ENCODE measurements at places on chromosomes 4 and X.
A peak's percentile ranks its signal among the peaks of the same experiment; 100 is the strongest.

DNA sequence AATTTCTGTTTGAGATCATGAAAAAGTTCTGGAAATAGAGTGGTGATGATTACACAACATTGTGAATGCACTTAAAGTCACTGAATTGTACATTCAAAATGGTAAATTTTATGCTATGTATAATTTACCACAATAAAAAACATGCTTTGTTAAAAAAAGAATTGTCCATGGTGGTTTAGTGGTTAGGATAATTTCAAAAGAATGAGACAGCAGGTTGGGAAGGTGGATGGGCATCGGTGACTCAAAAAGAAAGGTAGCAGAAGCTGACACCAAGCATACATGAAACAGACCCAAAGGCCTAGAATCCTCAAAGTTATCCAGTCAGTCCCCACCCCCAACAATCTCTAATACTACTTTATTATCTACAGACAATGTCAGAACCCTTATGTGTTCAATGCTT lies 91.1 kb downstream of the MSN start:
- no peak for DNase-seq

- DNase-seq = no peak
These were observed 220.1 kb downstream of the AFAP1 start for GRCh38 chr4:7719354-7720174.

DNA sequence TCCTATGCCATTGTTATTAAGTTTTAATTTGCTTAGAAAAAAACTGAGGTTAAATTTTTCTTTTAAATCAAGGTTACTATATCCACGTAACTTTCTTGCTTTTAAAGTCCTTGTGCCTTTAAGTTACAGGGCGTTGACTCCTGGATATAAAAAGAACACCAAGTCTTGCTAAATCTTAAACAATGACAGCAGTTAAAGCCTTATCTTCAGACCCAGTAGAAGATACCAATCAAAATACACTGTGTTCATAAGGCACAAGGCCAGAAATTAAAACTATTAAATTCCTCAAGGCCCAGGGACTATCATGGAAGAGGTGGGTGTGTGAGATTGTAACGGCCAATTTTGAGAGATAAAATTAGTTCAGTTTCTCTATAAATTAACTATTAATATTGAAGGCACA lies 60.4 kb downstream of the PAGE2 start:
- DNase-seq = no peak

DNA sequence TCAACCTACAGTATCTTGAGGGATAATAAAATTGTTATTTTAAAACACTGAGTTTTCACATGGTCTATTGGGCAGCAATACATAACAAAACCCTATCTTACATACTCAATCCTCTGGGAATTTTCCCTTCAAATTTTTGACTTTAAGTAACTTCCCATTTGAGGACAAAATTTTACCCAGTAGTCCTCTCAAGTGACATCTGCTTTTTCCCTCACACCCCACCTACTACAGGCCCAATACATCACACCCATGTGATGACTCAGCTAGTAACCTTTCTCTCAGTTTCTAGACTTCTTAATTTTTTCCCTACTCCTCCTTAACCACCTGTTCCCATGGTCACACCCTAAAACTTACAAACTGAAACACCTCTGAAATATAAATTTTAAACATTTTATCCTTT lies 12.2 kb upstream of the RAP1GDS1 start:
- DNase-seq = no peak

GRCh38 chrX:54980334-54980733 lies 13.7 kb downstream of the PFKFB1 start:
- no peak for DNase-seq

- DNase-seq = no peak
These were observed 11.7 kb upstream of the STATH start for GRCh38 chr4:69984030-69984443.

DNA sequence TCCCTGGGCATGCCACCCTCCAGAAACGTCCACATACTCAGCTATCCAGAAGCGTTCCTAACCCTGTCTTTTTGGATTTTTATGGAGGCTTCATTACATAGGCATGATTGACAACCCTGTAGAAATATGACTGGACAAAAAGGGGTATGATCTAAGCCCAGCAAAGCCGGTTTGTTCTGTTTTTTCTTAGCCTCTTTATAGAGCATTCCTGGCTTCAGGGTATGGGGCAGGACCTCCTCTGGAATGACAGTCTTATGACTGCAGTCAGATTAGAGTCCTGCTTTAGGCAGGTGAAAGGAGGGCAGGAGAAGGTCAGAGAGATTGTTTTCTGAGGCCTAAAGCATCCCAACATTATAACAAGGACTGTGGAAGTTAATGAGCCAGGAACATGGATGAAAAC lies 137.4 kb downstream of the DCLK2 start:
- no peak for DNase-seq

GRCh38 chrX:150508451-150509367 lies 59.7 kb upstream of the MTM1 start:
- DNase-seq = no peak

DNA sequence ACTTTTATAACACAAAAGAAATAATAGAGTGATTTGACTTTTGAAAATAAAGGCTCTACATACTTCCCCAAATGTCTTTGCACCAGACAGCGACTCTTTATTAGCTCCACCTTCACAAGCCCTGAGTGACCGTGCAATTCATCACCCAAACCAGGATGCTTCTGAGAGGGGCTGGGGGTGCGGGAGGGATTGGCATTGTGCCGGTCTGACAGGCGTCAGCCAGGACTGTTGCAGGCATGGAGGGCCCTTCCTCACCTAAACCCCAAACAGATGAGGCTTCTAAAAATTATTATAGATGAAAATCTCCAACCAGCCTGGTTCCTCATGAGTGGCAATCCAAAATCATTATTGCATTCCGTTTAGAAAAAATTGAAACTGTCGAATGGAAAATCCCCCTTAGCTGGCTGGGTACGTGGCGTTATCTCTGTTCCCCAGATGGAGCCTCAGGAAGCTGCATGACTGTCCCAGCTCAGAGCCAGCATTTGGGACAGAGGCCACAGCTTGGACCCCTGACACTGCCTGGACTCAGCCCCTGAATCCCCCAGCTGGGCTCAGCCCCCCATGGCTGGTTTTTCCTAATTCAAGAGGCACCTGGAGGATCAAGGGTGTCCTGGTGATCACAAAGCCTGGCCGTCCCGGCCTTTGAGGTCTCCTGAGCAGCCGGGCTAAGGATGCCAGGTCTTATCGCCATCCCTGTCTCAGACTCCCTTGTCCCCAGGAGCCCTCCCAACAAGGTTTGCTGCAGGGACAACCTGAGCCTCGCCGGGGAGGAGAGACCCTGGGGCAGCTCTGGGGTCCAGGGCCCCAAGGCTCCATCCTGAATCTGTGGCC lies 60.4 kb downstream of the SORCS2 start:
- no peak for DNase-seq

DNA sequence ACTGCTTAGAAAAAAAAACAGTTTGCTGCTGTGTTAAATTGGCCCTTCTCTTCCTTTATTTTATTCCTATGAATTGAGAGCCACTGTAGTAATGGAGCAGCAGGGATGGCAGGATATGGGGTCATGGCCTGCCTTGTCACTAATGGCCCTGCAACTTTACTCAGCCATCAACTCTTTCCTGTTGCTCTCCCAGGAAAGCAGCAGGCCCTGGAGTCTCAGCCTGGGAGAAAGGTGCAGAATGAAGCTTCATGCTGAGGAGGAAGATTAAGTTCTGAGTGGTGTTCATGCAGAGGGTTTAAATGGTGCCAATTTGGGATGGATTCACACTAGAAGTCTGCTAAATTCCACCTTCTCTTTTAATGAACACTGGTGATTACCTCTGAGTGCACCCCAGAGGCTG lies 285.6 kb downstream of the GPAT3 start:
- DNase-seq = no peak

DNA sequence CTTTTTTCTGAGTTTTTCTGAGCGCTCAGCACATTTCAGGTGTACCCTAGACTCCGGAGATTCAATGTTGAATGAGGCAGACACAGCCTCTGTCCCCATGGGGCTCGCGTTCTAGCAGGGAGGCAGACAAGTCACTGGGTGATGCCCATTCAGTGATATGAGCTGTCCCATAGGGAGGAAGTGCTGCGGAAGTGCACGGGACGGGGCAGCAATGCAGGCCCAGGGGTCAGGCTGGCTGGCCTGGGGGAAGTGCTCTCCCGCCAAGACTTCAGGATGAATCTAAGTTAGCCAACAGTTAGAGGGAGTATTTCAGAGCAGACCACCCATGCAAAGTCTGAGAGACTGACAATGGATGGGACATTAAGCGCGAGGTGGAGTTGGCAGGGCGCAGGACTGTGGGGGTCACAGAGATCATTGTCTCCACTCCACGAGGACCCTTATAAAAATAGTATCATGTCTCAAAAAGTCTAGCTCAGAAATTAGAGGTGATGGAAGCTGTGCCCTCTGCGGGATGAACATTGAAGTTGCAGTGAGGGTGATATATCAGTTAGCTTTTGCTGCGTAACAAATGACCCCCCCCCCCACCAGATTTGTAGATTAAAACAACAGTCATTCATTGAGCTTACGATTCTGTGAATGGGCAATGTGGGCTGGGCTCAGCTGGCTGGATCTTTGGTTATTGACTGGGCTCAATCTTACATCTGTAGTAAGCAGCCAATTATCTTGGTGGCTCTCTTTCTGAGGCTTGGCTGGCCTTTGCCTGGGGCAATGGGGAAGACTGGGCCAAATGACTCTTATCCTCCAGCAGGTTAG lies 16.4 kb downstream of the PSAPL1 start:
- DNase-seq = no peak

DNA sequence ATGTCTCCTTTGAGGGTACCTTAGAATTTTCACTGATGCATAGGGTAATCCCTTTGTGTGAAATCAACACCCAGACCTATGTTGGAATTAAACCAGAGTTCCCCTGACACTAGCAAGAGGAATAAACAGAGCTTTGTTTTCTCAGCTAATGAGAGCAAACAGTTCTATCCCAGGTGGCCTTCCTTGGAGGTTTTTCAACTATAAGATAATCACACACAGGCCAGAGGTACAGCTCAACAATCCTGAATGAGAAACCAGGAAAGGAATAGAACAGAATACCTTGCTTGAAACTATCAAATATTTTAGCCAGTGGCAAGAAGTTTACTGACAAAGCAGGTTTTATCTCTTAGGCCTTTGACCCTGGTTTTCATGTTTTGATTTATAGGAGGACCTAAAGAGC lies 100.2 kb downstream of the OTC start:
- no peak for DNase-seq

DNA sequence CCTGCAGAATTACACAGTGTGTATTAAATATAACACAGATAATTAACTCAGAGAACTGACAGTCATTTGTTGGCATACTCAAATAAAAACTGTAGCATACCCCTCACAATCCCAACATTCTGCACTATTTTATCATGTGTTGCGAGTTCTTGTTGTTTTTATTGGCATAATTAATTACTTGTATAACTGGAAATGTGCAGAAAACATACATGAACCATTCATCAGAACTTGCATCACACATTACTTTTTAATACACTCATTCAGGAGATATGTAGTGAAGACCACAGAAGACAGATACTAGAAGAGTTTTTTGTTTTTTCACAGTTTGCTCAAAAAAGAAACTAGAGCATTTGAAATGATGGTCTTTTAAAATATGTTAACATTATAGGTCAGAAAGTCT lies 74.6 kb upstream of the NEIL3 start:
- DNase-seq = peak; percentile 35

- no peak for DNase-seq
These were observed 37.8 kb downstream of the UGT8 start for GRCh38 chr4:114636192-114636935.

DNA sequence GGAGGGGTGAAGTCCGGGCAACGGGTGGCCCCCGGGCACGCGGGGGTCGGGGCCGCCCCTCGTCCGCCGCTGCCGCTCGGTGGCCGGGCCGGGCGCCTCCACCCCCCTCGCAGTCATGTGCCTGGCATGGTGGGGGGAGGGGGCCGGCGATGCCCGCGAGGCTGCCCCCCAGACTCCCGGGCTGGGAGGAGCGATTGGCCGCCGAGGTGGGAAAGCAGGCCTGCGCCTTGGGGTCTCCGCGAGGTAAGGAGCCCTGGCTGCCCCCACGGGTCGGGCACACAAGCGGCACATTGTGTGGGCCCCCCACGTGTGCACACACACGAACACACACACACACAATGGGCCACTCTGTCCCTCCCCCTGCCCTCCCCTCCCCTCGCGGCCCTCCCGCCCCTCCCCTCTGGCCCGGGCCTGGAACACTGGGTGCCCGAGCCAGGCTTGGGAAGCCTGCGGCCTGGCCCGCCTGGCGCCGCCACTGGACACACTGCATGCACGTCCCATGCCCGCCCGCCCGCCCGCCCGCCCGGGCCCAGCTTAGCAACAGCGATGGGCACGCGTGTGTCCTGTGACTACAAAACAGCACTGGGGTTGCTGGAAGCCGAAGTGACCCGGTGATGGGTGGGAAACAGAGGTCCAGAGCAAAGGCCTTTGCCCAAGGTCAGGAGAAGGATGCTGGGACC lies 1.3 kb downstream of the SLC6A8 start:
- DNase-seq = peak; percentile 2

GRCh38 chr4:48167538-48168263 lies 33.7 kb upstream of the TXK start:
- no peak for DNase-seq

- DNase-seq = no peak
These were observed 62.4 kb downstream of the TRAPPC11 start for GRCh38 chr4:183721207-183722081.

DNA sequence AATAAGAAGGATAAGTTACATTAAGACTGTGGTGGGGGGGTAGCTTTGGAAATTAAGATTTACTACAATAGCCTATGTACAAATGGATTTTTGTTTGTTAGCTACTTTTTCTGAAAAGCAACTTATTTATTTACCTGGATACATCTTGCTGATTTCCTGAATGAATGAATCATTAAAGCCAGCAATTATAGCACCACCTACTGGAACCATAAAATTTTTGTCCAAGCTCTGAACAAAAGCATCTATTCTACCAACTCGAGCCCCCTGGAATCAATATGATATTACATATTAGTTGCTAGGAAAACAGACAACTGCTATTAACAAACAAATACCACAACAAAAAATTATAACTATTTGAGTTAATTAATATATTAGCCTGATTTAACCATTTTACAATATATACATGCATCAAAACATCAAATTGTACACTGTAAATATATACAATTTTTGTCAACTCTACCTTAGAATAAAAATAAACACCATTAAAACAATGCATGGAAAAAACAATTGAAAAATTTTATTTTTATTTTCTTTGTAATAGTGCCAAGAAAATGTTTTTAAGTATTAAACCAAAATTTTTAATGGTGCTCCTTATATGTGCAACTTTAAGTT lies 15.3 kb downstream of the SEPSECS start:
- DNase-seq = peak; percentile 32

DNA sequence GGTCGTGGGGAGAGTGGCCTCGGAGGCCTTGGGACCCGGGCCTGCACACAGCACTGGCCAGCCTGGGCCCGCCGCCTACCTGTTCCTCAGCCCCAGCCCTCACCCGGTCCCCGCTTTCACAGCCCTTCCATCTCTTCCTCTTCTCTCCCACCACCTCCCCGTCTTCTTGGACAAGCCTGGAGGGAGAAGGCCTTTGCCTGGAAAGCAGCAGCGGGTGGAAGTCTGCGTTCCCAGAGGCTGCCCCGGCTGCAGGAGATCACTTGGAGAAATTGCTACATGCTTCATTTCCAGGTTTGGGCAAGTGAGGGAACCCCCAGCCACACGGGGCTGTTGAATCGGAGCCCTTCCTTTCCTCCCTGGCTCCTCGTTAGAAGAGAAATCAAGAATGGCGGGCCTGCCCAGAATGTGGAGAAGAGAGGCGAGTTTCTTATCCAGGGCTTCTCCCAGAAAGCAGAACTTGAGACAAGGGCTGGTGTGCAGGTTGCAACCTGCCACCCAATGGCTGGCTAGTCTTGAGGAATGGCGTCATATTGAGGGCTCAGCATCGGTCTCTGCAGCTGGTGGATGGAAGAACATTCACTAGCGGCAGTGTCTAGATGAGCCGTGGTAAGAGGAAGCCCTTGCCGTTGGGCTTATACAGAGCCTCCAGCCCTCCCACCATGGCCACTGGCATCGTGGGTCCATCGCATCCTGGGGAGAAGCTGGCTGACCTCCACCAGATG lies 1.2 kb upstream of the PDZD4 start:
- no peak for DNase-seq
